ENCODE measurements at places on chromosomes 7 and 10.

DNA sequence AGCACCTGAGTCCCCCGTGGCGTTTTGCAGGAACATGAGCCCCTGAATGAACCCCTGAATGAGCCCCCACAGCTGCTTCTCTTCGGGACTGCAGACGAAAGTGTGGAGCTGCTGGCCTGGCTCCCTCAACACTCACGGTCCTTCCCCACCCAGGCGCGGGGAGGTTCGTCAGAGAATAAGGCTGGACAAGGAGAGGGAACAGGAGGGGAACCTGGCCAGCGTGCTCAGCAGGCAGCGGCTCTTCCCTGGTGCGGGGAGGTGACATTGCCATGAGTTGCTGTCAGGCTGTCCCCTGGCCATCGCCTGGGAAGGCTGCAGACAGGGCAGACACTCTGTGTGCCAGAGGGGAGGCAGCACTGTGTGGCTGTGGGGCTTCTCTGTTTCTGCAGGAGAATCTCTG lies 80.9 kb upstream of the SHH start:
- DNase-seq, result no peak

DNA sequence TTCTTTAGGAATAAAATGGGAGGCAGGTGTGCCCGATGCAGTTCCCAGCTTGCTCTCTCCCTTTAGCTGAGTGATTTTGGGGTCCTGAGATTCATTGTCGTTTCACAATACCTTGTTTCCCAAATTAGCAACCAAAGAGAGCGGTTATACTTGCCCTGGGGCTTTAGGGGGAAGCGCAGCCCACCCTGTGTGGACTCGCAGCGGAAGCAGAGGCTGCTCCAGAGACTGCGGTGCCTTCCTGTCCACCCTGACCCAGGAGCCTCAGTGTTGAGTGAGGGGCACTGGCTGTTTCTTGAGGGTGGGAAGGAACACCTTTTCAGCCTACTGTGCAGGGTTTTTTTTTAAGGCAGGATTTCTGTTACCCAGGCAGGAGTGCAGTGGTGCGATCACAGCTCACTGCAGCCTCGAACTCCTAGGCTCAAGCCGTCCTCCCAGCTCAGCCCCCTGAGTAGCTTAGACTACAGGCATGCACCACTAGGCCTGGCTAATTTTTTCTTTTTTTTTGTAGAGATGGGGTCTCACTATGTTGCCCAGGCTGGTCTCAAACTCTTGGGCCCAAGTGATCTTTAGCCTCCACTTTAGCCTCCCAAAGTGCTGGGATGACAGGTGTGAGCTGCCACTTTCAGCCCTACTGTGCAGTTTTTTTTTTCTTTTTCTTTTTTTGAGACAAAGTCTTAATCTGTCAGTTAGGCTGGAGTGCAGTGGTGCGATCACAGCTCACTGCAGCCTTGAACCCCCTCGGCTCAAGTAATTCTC lies 67.0 kb downstream of the DNAJB6 start:
- DNase-seq, result no peak

DNA sequence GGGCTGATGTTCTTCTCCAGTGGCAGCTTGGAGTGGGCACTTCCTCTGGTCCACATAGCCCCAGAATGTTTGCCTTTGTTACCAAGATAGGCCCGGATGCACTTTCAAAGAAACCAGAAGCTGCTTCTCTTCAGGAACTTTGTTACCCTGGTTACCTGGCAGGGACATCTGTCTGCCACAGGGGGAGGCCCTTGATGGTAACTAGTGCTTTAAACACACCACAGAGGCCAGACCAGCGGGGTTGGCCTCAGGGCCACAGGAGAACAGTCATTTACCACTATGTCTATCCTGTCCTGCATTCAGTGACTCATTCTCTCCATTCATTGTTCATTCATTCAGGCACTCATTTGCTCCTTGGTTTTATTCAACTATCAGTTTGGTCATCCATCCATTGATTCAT lies 11.9 kb upstream of the PLEKHA1 start:
- DNase-seq, result no peak

DNA sequence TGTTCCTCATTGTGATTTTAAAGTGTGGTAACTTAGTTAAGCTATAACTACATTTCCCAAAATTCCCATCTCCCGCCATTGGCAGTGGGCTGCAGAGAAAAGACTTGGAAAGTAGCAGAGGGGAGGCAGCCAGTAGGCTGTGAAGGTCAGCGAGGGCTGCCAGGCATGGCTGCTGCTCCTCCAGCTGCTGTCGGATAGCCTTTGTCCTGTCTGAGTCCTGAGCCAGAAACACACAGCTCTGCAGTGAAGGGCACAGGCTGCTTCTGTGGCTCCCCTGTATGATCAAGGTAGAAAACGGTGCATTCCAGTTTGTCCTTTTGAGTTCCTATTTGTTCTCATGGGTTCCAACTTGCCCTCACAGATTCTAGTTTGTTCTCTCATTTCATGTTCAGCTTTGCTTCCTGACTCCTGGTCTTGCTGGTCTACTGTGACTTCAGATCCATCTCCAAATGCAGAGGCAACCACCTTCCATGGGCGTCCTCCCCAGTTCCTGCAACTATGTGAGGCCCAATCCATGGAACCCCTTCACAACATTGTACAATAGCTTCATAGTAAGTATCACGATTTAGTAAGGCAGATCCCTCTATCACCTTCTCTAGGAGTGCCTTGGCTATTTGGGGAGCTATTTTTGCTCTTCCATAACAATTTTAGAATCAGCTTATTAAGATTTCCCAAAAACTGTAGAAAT lies 31.7 kb downstream of the SYPL1 start:
- DNase-seq, result no peak

DNA sequence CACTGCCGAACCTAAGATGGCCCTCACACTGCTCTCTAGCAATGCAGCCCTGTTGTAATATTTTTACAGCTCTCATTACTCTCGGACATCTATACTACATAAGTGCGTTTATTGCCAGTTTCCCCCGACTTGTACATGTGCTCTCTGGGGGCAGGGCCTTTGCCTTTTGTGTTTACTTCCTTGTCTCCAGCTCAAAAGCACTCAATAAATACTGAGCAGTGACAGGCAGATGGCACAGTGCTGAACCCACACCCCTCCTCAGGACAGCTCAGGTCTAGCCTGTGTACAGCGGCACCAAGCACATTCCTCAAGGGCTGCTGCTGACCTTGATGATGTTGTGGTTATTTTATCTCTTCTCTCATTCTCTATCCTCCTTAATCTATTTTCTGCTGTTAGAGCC lies 68.0 kb upstream of the ELMO1 start:
- peak; percentile 63 for DNase-seq

DNA sequence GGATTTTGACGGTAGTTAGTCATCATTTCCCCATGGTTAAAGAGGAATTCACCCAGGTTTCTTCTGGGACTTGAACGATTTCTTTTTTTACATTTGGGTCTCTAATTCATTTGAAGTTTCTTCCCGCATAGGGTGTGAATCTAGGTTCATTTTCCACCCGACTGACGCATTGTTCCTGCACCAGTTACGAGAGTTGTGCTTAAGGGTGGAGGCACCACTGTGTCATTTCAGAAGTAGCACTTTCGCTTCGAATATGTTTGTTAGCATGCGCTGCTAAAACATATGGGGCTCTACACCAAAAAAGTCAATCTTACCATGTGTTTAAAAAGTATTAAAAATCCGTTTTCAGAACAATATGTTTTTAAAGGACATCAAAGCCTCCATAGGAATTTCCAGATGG lies 140.3 kb downstream of the VIPR2 start:
- no peak for DNase-seq

GRCh38 chr10:49151025-49151445 lies 17.2 kb upstream of the FAM170B start:
- no peak for DNase-seq

DNA sequence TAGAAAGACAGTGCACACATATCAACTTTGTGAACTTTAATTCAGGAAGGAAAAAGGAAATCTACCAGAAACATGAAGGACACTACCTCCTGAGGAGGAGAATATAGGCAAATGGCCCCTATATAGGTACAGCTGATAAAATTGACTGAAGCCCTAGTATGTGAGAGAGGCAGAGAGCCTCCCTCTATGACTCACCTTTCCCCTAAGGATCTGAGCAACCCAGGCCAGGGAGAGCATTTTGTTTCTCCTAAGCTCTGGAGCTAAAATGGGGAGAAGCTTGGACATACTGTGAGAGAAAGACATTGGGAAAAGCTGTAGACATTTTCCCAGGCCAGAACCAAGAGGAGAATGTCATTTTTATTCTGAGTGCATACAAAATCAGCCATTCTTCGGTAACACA lies 303.5 kb downstream of the AHR start:
- DNase-seq, result no peak

- peak; percentile 35 for DNase-seq
Measured at GRCh38 chr7:44398953-44399574, 73.7 kb upstream of the CAMK2B start.

DNA sequence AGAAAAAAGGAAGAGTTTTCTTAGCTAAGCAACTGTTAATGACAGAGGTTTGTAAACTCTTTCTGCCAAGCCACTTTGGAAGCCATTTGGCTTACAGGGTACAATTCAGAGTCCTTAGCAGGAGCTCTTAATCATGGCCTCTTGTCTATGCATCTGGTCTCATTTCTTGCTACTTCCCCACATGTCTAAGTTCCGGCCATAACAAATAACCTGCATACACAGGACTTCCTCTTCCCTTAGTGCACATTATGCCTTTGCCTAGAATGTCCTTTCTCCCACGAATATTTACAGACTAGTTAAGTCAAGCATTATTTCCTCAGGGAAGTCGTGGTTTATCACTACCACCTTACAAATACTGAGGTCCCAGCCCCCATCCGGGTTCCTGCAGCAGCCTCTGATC lies 8.6 kb upstream of the UPF2 start:
- DNase-seq, result no peak

DNA sequence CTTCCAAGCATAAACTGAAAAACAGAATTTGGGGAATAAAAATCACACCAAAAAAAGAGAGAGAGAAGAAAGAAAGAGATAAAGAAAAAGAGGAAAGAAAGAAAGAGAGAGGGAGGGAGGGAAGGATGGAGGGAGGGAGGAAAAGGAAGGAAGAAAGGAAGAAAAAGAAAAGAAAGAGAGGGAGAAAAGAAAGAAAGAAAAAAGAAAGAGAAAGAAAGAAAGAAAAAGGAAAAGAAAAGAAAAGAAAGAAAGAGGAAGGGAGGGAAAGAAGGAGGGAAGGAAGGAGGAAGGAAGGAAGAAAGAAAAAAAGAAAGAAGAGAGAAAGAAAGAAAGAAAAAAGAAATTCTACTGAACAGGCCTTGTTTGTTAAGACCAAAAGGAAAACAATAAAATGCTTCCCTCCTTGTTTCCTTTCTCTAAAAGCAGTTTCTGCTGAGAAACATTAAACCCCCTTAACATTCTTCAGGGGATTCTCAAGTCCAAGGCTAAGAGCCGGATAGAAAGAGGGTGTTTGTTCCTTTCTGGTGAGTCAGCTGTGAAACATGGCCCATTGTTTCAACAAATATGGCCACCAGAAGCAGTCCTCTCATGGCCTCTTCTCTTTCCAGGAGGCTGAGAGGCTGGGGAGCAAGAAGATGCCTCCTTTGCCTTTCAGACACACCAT lies 46.9 kb upstream of the GPAM start:
- DNase-seq, result no peak

- DNase-seq, result no peak
Measured at GRCh38 chr7:50791363-50791937, 8.8 kb upstream of the GRB10 start.

- DNase-seq, result peak; percentile 87
Measured at GRCh38 chr7:19404912-19405329, 259.7 kb upstream of the FERD3L start.

- DNase-seq, result no peak
Measured at GRCh38 chr7:20430664-20431063, 100.0 kb downstream of the ITGB8 start.

GRCh38 chr10:17460756-17461155 lies 6.4 kb upstream of the ST8SIA6 start:
- DNase-seq, result no peak

GRCh38 chr10:65798133-65798532 lies 1127.7 kb upstream of the LRRTM3 start:
- no peak for DNase-seq

GRCh38 chr10:87660484-87661133 lies 931 bp downstream of the PAPSS2 start:
- DNase-seq, result no peak

DNA sequence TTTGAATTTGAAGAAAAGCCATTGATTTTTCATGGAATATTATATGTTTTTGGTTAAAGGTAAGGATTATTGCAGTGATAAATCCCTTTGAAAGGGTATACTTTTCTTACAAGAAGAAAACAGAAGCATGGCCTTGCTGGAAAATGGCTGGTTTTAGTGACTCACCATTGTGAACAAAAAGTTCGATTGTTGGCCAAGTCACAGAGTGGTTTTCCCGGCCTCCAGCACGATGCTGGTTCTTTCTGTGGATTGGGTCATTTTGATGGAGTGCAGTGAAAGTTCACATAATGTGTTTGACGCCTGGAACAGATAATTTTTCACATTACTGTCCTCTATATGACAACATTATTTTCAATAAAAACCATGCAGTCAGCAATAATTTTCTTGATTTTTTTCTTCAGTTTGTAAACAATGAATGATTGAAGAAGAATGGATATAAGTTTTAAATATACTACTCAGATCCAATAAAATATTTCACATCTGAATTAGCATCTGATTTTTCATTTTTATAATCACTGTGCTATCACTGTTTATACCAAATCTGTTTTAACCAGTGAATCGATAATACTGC lies 60.9 kb downstream of the RBM20 start:
- DNase-seq, result no peak

DNA sequence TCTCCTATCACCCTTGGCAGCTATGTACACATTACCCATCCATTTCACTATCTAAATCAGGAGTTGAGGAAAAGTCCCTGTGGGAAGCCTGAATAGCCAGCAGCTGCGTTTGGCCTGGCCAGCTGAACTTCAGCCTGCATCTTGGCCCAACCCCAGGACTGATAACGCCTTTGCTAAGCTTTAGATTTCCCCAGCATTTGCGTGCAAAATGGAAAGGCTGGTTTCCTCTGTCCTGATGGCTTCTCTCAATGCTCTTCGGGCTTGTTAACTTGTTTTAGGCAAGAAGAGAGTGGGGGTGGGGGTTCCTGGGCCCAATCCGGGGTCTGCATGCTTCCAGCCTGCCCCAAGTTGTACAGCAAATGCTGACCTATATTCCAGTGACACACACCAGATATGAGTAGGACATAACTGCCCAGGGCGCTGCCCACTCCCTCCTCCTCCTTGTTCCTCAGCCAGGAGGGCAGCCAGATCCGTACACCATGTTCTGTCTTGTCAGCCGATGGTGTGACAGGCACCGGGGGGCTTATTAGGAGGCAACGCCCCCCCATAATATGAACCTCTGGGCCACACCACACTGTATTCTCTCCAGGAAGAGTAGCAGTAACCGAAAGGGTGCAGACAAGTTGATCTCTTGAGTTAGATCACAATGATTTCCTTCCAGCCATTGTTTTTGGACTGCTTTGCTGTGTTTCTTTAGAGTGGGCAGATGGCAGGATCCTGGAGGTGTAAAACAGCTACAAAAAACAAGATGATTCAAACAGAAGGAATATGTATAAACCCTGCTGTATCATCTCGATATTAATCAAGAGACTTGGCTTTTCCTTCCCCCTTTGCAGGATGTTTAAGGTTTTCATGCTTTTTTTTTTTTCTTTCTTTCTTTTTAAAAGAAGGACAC lies 339.0 kb downstream of the RNLS start:
- no peak for DNase-seq

- DNase-seq, result peak; percentile 61
Measured at GRCh38 chr10:32985341-32985764, 27.3 kb upstream of the ITGB1 start.

- no peak for DNase-seq
Measured at GRCh38 chr7:585229-585711, 65.6 kb upstream of the PDGFA start.
